ENCODE measurements at places on chromosomes 5 and 9.

DNA sequence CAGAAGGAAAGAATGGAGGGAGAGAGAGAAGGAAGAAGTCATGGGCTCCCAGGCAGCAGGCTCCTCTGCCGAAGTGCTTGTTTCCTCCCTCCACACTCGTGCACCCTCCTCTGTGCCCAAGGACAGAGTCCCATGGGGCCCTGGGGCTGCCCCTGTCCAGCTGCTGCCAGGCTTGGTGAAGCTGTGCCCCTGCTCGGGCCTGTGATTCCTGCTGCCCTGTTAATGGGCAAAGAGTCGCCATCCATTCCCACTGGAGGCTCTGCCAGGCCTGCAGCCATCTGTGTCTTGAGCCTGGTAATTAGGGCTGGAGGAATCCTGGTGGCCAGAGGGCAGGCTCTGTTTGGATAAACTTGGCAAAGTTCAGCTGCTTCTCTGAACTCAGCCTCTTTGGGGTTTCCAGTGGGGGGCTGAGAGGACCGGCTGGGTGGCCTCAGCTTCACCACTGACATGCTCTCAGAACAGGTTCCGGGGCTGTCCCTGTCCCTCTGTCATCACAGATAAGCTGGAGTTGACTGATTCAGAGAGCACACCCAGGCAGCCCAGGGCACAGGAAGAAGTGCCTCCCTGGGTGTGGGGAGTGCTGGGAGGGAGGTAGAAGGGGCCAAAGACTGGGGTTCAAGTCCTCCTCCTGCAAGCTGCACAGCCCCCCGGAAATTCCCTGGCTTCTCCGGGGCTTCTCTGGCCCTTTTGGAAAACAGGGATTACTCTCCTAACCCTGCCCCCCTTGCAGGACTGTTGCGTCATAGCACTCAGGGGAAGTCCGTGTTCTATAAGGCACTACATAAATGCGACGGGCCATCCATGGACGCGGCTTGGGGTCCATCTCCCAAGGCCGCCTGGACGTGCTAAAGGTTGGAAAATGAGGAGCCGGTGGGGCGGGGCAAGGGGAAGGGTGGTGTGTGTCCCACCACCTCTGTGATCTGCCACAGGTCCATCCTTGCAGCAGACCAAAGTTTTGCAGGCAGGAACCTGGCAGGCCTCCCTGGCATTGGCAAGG, 154.8 kb downstream of the PAX5 start:
- peak; percentile 32 for DNase-seq

DNA sequence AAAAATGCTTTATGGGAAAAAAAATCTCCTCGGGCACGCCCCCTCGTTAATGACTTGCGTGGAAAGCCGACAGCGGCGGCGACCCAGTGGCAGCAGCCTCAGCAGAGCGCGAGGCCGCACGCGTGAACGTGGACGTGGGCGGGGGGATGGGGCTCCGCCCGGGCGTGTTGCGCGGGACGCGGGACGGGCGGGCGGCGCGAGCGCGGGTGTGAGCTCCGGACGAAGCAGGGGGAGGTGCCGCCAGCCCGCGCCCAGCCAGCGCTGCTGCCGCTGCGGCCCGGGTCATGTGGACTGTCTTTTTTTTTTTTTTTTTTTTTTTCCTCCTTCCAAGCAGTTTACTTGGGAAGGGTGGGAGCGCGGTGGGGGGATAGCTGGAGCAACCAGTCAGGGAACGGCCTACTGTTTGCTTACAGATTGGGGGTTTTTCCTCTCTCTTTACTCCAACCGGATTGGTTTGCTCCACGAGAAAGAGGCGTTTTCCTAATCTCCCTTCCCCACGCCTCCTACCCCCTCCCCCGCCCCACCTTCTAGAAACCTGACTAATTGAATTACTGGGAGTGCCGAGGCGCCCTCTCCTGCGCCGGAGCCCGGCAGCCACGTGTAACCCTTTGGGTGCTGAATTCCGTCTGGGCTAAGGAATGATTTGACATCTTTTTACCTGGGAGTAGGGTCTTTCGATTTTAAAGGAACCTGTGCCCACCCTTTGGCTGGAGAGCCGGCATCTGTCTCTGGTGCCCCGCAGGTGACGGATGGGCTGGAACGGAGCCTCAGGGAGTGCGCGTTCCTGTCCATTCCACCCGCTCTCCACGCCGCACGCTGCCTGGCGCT, 1.7 kb upstream of the EFNA5 start:
- peak; percentile 98 for DNase-seq

DNA sequence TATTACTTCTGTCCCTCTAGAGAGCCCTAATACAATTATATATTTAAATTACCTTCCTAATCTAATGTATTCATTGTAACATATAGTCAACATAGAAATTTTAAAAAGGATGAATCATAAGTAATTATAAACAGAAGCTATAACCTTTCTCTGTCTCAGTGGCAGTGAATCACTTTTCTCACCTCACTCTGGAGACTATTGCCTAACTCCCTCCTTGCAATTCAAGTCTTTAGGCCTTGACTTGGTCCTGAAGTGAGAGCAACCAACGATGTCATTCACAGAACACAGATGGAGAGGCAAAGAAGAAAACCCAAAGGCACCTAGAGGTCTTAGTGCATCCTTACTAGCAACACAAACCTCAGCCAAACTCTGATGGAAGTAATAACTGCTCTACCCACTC, 133.3 kb upstream of the DPYSL3 start:
- DNase-seq, result no peak

DNA sequence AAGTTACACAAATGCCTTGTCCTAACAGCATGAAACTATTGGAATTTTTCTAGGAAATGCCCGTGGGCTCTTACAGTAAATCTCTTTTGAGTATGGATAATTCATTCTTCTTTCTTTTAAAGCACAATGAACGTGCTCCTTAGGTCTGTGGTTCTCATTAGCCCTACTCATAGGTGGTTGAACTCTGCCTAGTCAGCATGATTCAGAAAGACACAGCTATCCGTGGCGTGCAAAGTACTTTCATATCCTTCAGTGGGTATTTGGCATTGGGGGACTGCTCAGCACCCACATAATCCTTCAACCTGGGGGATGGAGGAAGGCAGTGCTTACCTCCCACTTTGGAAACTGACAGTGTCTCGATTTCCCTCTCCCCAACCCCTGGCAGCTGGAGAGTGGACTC, 462.0 kb upstream of the CLINT1 start:
- no peak for DNase-seq

DNA sequence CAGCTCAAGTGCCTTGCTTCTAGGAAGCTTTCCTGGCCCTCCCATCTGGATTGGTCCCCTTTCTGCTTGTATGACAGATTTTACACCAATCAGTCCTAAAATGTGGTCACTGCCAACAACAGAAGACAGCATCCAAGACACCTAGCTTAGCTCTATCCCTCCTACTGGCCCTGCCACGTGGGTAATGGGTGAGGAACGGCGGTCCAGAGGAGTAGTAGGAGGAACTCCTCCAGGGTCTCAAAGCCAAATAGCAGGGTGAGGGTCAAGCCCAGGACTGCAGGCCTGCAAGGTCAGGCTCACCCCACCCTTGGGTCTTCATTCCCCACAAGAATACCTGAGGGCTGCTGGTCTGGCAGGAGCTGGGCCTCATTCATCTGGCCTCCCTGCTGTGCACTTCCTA, 56.7 kb upstream of the SLC25A51 start:
- DNase-seq, result no peak

GRCh38 chr5:10222326-10222725, 27.4 kb downstream of the ATPSCKMT start:
- no peak for DNase-seq
